Stimulated activated CD4-positive, alpha-beta T cell treated with anti-CD3 and anti-CD28 coated beads, Interleukin-4, amount 100 ng/mL, for 4 hours (primary cell): ENCODE measurements at places on chromosomes 16 and 17.

- no peak for DNase-seq
Observed at GRCh38 chr16:88468275-88469129, 15.4 kb downstream of the ZFPM1 start.

GRCh38 chr17:1634841-1635650 lies 6.4 kb upstream of the SLC43A2 start:
- no peak for DNase-seq

GRCh38 chr17:60630352-60630751 lies 30.4 kb downstream of the PPM1D start:
- no peak for DNase-seq

- no peak for DNase-seq
Observed at GRCh38 chr16:76175718-76176117, 101.5 kb upstream of the CNTNAP4 start.

DNA sequence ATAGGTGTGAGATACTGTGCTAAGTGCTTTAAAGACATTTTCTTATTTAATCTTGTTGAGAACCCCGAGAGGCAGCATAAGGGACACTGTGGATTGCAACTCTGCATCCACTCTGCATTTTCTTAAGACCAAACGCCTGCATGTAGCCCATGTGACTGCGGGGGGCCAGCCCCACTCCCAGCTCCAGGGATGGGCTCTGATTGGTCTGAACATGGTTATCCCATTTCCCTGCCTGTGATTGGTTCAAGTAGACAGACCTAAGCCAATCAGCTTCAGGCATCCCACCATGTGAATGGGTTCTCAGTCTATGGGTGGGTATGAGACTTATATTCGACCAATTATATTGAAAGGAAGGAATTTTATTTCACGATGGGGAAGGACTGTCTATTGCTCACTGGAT lies 33.2 kb upstream of the USP7 start:
- DNase-seq, result no peak

- DNase-seq, result peak; percentile 7
Observed at GRCh38 chr17:80034791-80035686, 633 bp downstream of the TBC1D16 start.

DNA sequence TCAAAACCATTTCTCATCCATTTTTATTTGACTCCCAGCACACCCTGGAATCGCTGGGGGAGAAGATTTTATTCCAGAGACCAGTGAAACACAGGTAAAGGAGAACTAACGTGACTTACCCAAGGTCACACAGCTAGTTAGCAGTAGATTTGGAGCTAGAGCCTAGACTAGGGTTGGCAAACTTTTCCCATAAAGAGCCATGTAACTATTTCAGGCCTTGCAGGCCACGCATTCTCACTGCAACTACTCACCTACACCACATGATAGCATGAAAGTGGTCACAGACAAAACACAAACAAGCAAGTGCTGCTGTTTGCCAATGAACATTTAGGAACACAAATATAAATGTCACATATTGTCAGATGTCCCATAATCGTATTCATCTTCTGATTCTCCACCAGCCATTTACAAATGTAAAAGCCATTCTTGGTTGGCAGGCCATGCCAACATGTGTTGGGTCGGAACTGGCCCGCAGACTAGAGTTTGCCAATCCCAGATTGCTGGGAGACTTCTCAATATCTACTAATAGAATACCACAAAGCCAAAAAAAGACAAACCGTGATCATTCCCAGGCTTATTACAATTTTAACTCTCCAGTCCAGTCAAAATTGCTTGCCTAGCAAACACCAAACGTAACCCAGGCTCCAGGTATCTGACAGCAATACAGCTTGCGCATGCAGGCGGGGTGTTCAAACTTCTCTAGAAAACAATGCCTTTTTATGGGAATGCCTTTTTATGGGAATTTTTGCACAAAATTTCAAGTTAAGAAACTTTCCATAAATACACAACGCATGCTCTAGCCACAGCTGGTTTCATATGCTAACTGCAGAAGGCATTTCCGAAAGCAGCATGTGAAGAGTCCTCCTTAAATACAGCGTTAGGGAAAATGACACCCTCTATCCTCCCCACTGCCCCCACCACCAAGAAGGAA lies 20.9 kb downstream of the ZFHX3 start:
- no peak for DNase-seq

GRCh38 chr16:85750827-85751697 lies at the start of gene C16orf74:
C16orf74 (minus strand) TSS chr16:85751096; CDS start chr16:85735217, 15,879 bp downstream.
- peak; percentile 20 for DNase-seq

DNA sequence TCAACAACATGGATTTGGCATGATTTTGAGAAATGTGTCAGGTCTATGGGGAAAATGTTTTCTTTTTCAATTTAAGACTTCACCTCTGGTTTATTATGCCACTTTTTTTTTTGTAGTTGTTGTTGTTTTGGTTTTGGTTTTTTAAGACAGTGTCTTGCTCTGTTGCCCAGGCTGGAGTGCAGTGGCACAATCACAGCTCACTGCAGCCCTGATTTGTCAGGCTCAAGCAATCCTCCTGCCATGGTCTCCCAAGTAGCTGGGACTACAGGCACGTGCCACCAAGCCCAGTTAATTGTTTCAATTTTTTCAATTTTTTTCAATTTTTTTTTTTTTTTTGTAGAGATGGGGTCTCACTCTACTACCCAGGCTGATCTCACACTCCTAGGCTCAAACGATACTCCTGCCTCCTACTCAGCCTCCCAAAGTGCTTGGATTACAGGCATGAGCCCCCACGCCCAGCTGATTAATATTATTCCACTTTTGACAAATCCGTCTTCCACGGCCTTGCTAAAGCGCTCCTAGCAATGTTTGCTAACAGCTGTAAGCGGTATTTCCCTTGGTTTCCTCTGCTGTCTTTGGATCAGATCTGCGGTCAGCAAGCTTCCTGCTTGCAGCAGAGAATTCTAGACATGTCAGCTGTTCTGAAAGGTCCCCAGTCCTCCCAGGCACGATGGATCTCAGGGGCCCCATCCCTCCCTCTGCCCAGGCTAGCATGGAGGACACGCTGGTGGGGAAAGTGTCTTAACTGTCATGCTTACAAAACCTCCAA lies 7.0 kb upstream of the MILR1 start:
- DNase-seq, result peak; percentile 6

GRCh38 chr17:58059141-58059540 lies 24.1 kb upstream of the DYNLL2 start:
- DNase-seq, result no peak

DNA sequence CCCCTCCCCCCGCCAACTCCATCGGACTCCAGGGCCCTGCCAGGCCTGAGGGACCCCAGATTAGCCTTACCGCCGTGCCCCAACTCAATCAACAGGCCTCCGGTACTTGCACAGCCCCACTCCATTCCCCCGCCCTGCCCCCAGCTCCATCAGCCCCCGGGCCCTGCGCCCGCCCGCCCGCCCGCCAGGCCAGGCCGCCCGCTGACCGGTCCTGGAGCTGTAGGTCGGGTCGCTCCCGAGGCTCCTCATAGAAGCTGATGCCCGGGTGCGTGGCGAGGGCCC lies 308 bp downstream of the GTF3C1 start:
- no peak for DNase-seq

- DNase-seq, result no peak
Observed at GRCh38 chr17:79624718-79625478, 14.0 kb upstream of the RBFOX3 start.

GRCh38 chr16:1331712-1332617 lies 1.5 kb upstream of the BAIAP3 start:
- DNase-seq, result no peak

DNA sequence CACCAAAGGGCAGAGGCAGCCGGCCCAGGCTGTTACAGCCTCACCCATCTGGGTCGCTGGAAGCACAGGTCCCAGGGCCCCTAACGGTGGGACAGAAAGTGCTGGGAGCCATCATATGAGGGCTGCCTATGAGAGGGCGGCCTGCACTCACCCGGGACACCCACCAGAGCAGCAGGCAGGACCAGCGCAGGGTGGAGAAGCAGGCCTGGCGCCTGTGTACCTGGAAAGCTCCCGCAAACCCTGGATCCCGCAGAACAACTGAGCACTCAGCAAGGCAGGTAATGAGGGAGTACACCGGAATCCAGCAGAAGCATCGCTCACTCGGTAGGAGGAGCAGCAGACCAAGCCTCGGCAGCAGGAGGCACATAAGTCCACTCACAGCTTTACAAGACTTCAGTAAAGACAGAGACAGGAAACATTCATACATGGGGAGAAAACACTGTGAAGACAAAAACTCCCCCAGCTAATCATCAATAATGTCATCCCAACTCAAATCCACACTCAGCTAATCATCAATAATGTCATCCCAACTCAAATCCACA lies 31.5 kb upstream of the C16orf95 start:
- no peak for DNase-seq

DNA sequence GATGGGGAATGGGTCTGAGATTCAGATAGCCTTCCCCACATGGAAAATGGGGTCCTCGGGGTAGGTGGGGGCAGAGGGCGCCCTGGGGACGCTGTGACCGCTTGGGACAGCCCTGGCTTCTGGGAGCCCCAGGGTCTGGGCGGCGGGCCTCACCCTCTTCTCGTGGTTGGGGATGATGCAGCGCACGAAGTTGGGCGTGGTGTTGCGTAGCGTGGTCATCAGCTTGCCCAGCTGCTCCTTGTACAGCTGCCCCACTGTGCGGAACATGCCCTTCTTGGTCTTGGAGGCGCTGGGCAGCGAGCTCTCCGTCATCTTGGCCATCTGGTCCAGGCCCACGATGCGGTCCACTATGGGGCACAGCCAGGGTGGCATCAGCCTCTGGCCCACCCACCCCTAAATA lies 99.9 kb downstream of the NDE1 start:
- DNase-seq, result no peak

DNA sequence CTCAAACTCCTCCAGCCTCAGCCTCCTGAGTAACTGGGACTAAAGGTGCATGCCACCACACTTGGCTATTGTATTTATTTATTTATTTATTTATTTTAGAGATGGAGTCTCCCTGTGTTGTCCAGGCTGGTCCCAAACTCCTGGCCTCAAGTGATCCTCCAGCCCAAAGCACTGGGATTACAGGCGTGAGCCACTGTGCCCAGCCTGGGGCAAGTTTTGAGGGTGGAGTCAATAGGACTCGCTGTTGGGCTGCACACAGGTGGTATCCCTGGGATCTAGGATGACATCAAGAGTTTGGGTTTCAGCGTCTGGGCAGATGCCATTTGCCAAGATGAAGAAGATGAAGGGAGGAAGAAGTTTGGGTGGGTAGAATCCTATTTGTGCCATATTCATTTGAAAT lies 213.9 kb downstream of the GSG1L start:
- DNase-seq, result no peak

- no peak for DNase-seq
Observed at GRCh38 chr17:30519707-30520106, 42.5 kb downstream of the GOSR1 start.

GRCh38 chr17:60006160-60006559 lies 41.6 kb upstream of the RNFT1 start:
- DNase-seq, result no peak

GRCh38 chr16:2211923-2212347 lies 1.3 kb upstream of the BRICD5 start:
- no peak for DNase-seq

GRCh38 chr16:12868169-12868568 lies 33.2 kb upstream of the SHISA9 start:
- DNase-seq, result no peak

DNA sequence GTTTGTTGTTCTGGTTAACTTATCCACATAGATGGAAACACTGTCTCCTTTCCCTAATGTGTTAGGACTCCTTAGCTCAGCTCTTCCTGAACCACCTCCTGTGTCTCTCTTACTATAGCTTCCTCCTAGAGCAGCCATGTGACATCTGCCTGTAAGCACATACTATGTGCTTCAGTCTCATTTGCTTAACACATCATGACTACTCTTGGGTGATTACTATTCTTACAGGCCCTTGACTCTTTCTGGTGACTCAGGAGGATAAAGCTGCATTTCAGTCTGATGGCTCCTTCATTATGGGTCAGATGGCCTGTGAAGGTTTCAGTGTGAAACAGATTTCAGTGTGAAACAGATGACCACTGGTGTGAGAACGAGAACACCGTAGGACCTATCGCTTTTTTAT lies 320 bp upstream of the KRTAP4-2 start:
- no peak for DNase-seq

- no peak for DNase-seq
Observed at GRCh38 chr17:79023886-79024771, at the start of gene C1QTNF1. C1QTNF1 (plus strand) TSS chr17:79024169; CDS start chr17:79043969, 19,800 bp downstream.

GRCh38 chr17:33504571-33504970 lies 211.5 kb upstream of the ASIC2 start:
- no peak for DNase-seq

GRCh38 chr17:77622647-77623046 lies 335.9 kb upstream of the TNRC6C start:
- no peak for DNase-seq

DNA sequence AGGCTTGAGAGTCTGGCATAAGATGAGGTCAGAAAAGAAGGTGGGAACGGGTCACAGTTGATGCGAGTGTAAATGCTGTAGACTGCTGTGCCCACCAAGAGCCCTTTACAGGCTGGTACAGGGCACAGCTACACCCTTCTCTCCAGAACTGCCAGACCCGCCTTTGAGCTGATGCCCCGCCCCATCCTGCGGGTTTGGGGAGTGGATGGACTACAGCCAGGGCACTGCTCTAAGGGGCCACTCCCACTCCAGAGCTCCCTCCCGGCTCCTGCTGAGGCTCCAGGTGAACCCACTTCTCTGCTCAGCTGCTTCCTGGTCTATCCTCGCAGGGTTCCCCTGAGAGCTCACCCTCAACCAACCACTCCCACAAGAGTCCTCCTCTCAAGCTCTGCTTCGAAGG lies 12.3 kb downstream of the MEIOB start:
- no peak for DNase-seq

DNA sequence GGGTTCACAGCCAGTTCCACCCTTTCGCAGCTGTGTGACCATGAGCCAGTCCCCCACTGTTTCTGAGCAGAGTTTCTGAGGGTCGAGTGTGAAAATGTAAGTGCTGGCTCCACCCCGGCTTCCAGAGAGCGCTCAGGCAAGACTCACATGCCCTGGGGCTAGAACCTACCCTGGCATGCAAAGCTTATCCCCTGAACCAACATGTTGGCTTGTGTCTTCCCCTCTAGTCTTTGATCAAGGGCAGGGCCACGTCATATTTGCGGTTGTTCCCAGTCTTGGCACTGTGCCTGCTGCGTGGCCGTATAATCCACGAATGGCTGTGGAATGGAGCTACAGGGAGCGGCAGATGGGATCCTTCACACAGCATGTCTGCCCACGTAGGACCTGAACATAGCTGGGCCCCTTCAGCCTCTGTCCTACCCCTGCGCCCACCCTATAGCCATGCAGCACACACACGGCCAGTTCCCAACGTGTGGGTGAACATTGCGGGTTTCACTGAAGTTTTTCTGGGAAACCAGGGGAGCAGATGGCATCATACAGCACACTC lies 84.8 kb downstream of the MRM1 start:
- DNase-seq, result no peak

- DNase-seq, result no peak
Observed at GRCh38 chr17:74601944-74602572, 10.0 kb upstream of the CD300LD start.

DNA sequence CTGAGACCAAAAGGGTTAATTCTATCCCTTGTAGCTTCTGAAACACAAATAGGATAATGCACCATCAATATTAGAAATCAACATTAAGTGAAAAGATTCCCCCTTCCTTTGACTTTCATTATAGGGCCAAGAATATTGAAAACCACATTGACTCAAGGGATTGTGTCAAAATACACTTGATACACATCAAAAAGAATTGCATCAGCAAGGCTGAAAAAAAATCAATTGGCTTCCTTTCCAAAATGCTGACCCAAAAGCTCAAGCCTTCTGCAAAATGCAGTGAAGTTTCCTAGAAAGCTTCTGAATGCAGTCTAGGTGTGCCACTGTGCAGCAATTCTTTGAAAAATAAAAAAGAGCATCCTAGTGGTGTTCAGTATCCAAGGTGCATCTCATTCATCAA lies 674.4 kb downstream of the TOX3 start:
- no peak for DNase-seq

- peak; percentile 63 for DNase-seq
Observed at GRCh38 chr17:82324566-82325285, 7.3 kb upstream of the CD7 start.
